GM19239 (cell line): ENCODE measurements at places on chromosomes 6 and 20.

- no peak for DNase-seq
These were observed 50.4 kb upstream of the APCDD1L start for GRCh38 chr20:58565461-58566175.

DNA sequence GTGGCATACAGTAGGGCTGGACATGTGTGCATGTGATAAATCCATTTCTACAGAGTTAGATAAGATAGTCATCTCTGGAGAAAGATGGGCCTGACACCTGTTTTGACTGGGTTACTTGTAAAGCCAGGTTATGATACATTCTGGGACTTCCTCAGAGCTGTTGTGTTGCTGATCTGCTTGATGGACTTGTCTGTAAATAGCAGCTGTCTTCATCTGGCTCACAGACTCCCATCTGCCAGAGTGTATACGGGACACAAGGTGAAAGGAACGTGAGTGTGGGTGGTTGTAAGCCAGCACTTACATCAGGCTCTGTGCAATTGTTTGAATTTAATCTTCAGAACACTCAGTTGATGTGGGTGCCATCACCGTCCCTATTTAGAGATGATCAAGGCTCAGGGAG, 49.8 kb downstream of the ZDHHC14 start:
- DNase-seq = no peak

DNA sequence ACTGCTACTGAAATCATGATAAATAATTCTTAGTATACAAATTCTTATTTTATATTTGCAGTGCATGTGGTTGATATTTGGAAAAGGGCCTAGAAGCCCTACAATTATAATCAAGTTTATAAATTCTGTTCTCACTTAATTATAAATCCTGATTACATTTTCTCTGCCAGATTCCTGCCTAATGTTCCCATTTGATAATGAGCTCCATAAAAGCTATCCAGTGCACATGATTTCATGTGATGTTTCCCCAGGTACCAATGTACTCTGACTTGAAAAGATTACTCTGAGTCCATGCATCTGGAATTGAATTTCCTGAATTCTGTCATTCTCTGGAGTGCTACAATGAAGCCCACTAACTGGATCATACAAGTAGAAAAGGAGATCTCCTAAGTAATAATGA, 292.2 kb downstream of the FRK start:
- DNase-seq = no peak

- DNase-seq = no peak
These were observed 84.2 kb upstream of the BHLHE23 start for GRCh38 chr20:63090682-63091571.

- DNase-seq = no peak
These were observed 91.9 kb downstream of the RFPL4B start for GRCh38 chr6:112439010-112439409.

GRCh38 chr6:135939208-135939591, 87.7 kb downstream of the PDE7B start:
- DNase-seq = no peak

- DNase-seq = no peak
These were observed 6.2 kb upstream of the GHRH start for GRCh38 chr20:37267667-37268313.

- peak; percentile 44 for DNase-seq
These were observed 304.9 kb downstream of the CDH26 start for GRCh38 chr20:60262967-60263603.
